GM06990 (cell line): ENCODE measurements at places on chromosomes 5 and 9.

DNA sequence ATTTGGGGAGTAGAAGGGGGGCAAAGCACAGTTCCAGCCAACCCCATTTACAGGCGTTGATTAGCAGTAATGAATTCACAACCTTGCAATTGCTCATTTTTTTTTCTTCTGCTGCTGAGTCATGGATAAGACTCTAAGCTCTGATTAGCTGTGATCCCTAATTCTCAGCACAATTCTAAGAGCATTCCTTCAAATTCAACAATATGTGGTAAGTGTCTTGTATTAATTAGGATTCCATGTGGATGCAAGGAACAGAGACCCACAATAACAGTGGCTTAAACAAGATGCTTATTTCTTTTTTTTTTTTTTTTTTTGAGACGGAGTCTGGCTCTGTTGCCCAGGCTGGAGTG, 133.4 kb downstream of the PALM2AKAP2 start:
- DNase-seq, result no peak

- no peak for DNase-seq
Measured at GRCh38 chr5:55994495-55994997, at the start of gene IL6ST. Gene IL6ST, minus strand, starts transcription at chr5:55994963. Its CDS starts 18,685 bp downstream, at chr5:55976278.

DNA sequence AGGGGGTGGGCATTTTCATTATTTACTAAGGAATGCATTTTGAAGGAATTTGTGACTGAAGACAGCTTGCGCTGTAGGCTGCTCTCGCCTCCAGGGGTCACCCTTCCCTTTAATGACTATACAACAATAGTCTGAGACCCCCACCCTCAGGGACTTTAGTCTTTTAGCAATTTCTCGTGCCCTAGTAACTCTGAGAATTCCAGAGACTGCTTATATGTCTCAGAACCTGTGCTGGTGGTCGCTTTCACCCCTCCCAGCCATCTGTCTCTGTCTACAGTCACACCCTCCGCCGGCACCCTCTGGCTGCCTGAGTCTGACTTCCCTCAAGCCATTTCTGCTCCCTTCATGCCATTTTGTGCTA, 671.4 kb downstream of the NR2F1-AS1 start:
- no peak for DNase-seq

GRCh38 chr9:114856215-114856941, 50.5 kb upstream of the TNFSF15 start:
- DNase-seq, result no peak

- no peak for DNase-seq
Measured at GRCh38 chr9:131977109-131977838, 102.4 kb downstream of the MED27 start.

DNA sequence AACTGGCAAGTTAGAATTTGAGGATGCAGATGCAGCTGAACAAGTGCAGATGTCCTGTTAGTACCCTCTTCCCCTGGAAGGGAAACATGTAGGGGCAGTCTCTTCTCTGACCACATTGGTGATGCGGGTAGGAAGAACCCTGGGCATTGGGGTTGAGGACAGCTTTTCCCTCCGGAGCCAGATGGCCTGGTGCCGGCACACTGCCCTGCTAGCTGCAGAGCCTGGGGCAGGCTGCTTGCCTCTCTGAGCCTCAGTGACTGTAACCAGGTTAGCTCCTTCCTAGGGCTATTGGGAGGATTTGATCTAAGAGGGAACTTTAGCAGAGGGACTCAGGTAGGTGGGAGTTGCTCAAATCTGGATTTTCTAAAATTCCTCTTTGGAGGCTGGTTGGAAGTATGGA, 148.4 kb downstream of the HSPA4 start:
- no peak for DNase-seq

GRCh38 chr9:137804908-137805630, 72.5 kb upstream of the CACNA1B start:
- DNase-seq, result no peak

GRCh38 chr9:130604295-130604694, 24.9 kb downstream of the FUBP3 start:
- no peak for DNase-seq

- no peak for DNase-seq
Measured at GRCh38 chr5:31033295-31033694, 160.2 kb upstream of the CDH6 start.

DNA sequence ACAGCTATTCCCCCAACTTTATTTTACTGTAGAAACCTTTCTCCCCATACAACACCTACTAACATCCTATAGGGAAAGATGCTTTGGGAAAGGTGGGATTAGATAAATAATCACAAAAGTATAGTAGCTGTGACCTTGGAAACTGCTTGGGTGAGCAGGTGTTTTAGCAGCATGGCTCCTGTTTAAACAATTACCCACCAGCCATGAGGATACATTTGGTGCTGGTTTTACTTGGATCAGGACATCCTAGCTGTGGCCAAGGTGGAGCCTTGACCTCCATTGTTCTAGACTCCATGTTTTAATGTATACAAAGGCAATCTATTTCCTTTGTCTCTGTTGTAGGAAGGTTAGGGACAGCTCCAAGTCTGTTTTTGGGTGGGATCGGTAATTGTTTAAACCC, 56.8 kb upstream of the ALDH1B1 start:
- DNase-seq, result no peak

DNA sequence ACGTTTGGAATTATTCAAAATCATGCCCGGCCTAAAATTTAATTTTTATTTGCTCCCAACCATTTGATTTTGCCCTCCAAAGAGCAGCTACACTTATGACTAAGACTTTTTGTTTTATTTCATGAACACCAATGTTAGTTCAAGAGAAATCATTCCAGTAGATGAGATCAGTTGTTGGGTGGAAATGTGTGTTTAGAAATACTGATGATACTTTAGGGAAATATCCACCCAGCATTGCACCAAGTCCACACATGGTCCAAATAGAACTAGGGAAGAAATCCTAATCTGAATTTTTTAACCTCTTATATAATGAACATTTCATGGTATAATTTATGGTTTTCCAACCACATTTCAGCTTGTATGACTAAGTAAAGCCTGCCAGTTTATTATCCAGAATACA, 28.3 kb upstream of the GOLPH3 start:
- DNase-seq, result no peak

DNA sequence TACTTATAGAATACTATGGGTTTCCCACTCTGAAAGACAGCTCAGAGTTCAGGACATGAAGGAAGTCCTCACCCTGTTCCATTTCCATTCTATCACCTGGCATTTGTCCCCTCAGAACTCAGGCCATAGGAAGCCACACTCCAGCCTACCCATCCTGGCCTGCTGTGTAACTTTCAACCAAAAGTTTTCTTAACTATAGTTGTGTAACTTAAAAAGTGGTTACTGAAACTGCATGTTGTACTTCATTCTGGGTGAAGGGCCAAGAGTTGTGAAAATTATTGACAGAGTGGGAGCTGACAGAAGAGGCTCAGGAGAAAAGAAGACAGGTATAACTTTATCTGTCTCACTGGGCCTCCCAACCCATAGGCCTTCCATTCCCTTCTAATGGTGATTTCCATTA, 212.5 kb downstream of the RAB3C start:
- DNase-seq, result no peak
